Renal pelvis (tissue), 12 donors: ENCODE measurements at places on chromosomes 7 and 10.
A peak's percentile ranks its signal among the peaks of the same experiment; 100 is the strongest.

DNA sequence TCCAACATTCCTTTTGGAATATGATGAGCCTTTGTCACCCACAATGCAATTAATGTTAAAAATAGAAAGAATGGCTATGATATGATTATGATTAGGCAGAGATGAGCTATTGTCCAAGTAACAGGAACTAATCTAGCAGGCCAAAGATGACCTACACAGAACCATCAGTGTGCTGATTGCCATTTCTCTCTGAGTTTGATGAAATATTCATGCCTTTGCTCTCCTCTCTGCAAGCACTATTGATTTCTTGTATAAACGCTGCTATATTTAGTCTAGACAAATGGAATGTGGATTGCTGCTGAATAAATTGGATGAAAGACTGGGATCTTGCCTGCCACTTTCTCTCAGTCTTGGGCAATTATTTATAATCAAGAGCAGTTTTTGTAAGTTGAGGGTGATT is 85.4 kb downstream of the HDAC9 start:
- DNase-seq: no peak

DNA sequence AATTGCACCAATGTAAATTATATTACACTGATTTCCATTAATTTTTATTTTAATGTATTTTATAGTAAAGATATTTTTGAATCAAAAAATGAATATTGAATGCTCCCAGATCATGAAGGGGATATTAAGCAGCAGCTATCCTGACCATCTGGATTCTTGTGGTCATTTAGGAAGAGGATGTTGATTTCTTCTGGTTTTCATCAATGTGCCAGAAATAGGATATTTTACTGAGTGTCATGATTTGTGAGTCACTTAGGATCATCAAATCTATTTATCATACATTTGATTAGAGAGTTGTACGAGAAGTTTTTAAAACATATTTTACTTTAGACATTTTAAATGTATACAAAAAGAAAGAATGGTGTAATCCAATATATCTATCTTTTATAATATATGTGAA is 366.3 kb upstream of the CHRM2 start:
- no peak for DNase-seq

DNA sequence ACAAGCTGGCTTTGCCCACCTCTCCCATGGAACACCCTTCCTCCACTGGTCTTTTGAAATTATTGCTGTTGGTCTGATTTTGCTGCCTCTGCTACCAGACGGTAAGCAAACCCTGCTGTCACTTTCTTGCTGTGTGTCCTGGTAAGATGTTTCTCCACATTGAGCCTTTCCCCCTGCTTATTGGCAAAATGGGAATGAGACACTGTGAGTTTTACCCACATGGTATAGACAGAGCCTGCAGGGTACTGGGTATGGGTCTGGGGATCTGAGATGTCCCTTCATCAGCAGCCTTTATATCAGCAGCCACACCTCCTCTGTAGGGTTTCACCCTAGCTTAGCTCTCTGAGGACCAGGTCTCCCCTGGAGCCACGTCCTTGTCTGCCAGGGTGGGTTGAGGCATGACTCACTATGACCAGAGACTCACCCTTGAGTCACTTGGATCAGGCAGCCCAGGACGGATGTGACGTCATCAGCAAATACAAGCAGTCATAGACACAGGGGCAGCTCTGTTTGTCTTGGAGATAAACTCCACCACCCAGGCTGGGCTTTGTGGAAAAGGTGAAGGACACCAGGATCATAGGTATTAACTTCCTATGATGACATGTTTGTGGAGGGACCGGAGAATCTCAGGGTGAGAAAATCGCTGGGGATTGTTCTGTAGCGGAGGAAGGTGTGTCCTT is 17.9 kb upstream of the BAIAP2L1 start:
- DNase-seq: no peak

DNA sequence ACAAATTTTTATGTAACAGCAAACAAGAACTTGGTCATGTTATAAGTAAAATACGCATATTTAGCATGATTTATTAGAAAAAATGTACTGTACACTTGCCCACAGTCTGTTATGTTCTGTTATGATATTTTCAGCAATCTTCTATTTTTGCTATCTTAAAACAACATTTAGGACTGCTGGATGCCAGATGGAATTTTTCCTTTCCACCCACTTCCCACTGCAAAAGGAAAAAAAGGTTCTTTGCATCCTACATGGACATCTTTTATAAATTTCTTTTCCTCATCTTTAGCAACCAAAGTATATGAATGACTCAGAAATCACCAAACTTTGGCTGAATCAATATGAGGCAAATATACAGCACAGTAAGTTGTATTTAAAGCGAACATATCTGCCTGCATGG is 146.0 kb downstream of the RAPGEF5 start:
- DNase-seq: no peak

DNA sequence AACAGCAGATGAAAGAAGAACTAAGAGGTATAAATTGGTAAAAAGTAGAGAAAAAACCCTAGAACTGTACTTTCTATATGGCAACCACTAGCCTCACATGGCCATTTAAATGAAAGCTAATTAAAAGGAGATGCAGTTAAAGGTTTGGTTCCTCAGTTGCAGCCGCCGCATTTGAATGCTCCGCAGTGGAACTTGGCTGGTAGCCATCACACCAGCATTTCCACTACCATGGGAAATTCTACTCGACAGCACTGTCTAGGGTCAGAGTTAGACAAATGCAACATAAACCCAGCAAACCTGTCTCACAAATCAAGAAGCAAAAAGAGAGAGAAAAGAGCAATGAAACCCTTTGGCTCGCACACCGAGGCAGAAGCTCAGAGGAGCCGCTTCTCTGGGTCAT is 29.7 kb downstream of the VIPR2 start:
- DNase-seq: peak; percentile 42

- DNase-seq: no peak
Observed at GRCh38 chr7:20112696-20113095, 104.5 kb downstream of the MACC1 start.

GRCh38 chr10:90779548-90779947 is 78.3 kb downstream of the HTR7 start:
- DNase-seq: no peak

DNA sequence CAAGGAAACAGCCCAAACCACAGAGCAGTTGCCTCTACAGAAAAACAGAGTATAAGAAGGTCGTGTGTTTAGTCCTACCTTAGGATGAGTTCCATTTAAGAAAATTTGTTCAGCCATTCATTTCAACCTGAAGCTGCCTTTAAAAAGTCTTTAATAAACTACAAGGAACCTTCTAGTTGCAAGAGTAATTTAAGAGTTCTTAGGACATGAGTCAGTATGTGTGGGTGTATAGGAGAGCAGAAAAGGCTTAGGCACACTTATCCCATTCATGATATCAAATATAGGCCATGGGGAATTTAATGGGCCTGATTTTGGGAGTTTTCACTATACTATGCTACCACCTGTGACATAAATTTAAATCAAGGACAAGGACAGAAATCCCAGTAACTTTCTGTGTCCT is 496.8 kb downstream of the TFEC start:
- DNase-seq: no peak

DNA sequence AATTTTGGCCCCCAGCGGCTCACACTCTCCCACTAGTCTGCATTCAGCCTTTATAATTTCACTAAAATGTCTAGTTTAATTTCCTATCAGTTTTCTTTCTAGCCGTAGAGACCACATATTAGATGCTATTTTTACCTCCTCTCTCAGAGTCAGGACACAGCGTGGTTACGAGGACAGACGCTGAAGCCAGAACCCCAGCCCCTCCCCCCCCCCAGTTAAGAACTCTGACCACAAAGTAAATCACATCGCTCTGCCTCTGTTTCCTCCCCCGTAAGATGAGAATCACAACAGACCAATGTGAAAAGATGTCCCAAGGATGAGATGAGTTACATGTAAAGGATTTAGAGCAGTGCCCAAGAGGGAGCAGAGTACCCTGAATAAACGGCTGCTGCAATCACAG is 11.1 kb upstream of the TARP start:
- no peak for DNase-seq

- DNase-seq: peak; percentile 39
Observed at GRCh38 chr10:30384701-30385201, 35.7 kb upstream of the MTPAP start.

DNA sequence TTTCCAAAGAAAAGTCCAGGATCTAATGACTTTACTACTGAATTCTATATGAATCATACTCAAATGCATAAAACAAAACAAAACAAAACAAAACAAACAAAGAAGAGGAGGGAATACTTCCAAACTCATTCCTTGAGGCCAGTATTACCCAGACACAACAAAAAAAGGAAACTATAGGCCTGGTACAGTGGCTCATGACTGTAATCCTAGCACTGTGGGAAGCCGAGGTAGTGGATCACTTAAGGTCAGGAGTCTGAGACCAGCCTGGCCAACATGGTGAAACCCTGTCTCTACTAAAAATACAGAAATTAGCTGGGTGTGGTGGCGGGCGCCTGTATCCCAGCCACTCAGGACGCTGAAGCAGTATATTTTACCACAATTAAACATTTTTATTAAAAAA is 114.6 kb downstream of the NRBF2 start:
- DNase-seq: no peak

DNA sequence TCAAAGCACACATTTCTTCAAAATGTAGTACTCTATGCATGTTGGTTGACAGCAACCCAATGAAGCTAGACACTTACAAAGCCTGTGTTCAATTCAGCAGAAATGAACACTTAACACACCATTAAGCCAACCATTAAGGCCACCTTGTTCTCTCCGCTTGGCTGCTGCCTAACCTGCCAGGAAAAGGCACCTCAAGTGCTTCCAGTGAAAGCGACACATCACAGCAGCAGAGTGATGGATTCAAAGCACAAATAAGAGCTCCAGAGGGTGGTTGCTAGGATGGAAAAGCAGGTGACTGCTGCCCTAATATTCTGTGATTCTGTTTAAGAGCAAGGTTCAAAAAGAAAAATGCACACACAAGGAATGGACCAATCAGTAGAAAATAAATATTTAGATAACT is 81.5 kb upstream of the GNAI1 start:
- DNase-seq: peak; percentile 37

- no peak for DNase-seq
Observed at GRCh38 chr10:70866424-70866823, 21.9 kb downstream of the PCBD1 start.

DNA sequence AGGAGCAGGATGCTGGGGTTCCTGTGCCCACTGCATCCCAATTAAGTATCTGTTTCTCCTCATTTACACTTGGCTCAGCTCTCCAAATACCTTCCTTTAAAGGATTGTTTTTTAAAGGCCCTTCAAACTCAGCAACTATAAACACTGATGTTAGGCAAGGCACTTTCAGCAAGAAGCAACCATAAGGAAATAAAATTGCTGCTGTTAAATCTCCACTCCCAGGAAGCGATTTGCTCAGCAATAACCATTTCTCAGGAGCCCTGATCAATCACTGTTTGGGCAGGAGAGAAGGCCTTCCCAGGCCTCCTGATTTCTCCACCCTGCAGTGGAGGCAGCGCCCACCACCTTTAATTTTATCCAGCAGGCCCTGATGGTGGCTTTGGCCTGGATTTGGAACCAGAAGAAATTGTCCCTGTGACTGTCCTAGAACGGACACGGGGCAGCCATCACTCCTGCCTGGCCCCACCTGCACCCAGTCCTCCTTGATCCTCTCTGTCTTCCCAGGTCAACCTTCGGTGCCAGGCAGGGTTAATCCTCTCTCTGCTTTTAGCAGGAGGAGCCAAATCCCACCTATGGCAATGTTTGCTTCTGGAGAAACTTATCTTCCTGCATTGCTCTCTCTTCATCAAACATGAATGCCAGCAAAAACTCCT is 199.8 kb downstream of the PLXNA4 start:
- DNase-seq: no peak

GRCh38 chr7:153193144-153193595 is 433.6 kb downstream of the ACTR3B start:
- DNase-seq: peak; percentile 27

GRCh38 chr7:33837356-33837851 is 67.9 kb upstream of the BMPER start:
- DNase-seq: no peak

DNA sequence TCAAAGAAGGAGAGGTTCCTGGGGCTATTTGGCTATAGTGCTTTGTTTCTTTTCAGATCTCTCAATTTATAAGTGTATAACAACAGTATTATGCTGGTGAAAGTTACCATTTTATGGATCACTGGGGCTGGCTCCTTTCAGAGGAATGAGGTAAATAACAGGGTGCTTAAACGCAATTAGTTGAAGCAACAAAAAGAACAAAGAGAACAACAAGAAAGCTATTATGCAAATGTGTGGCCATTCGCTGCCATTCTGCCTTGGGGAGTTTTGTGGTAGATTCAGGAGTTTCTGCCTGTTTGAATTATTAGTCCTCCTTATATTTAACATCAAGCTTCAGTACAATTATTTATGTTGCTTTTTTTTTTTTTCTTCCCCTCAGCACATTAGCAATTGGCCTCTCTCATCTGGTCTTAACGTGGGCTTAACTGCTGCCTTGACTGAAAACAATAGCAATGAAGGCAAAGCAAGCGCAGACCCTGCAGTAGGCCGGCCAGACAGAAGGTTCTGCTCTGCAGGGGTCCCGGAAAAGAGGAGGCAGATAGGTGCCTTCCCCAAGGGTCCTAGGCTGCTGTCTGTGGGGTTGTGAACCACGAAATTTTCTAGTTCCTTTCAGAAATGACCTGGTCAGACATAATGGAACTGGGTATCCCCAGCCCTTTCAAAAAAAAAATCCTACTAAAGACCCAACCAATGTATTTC is 339.9 kb upstream of the PODXL start:
- DNase-seq: no peak

DNA sequence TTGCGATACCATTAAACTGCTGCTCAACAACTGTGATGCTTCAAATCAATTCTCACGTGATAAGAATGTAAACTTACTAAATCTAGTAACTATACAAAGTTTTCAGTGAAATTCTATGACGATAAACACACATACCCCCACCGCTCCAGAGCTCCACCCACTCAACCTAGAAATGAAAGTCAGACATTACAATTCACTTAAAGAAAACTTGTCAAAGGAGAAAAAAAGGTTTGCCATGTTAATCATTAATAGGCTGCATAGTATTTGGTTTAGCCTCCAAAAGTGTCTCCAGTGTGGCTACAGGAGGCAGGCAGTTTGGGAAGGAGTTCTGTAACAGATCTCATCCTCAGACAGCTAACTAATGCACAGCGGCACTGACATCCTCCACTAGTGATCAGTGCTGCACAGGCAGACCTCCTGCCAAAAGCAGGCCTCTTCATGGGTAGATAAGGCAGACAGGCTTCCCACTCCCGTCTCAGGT is 3.1 kb downstream of the HERPUD2 start:
- DNase-seq: no peak

DNA sequence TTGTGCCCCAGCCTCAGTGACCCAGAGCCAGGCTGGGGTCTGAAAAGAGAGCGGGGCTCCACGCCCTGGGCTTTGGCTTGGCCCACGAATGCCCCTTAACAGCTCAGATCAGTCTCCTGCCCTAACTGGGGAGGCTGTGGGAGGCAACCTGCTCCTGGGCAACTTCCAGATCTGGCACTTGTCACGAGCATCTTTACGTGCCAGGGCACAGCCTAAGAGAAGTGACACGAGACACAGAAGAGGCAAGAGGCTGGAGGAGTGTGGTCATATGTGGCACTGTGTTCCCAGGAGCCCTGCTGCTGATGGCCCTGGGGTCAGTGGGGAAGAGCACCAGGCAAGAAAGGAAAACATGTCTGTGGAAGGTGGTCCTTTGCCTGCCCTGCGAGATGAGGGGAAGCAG is 97.8 kb upstream of the BTBD16 start:
- no peak for DNase-seq
